ENCODE measurements at places on chromosomes 5 and 9.

DNA sequence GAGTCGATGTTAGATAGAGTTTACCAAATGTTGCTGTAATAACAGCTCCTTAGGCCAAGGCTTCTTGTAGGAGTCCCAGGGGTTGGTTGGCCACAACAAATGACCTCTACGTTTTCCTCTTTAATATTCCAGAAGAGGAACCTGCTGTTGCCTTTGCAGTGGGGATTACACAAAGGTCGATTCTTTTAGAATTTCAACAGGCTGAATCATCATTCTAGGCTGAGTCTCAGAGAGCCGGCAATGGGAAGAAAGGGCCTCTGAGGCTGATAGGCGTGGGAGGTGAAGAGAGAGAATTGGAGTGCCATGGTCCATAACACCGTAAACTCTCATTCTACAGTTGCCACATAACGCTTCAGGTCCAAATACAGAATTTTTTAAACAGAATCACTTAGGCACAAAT lies 405.9 kb upstream of the DAP start:
- DNase-seq = no peak

GRCh38 chr5:177483042-177483441 lies 9.6 kb upstream of the DBN1 start:
- DNase-seq = no peak

DNA sequence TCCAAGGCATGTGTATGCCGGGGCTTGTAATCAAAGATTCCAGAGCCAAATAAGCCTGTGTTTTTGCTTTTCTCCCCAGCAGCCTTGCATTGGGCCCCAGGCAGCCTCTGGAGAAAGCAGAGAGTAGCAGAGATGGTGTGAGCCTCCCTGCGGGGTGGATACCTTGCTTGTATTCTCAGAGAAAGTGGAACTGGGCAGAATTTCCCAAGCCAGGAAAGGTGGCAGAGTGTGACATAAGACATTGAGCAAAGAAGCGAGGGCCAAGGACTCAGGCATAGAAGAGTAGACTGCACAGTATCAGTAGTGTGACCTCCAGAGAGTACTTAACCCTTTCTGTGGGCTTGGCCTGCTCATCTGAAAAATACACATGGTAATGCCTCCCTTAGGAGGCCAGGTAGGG lies 1.6 kb upstream of the GSN start:
- no peak for DNase-seq

- DNase-seq = no peak
Observed at GRCh38 chr9:137325124-137325523, 23.1 kb upstream of the NRARP start.

DNA sequence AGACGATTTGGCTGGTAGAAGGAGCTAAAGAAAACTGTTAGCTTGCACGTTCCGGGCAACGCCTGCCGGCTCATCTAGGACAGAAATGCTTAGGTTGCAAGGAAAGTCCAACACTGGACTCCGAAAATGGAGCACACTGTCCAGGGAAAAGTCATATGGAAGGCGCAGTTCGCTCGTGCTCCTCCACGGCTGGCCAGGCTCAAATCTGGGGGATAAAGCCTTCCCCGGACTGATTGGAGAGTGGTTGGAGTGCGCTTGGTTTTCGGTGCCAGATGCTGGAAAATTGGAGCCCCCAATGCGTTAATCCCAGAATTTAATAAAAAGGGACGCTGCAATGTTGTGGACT lies 955 bp downstream of the CDH6 start:
- no peak for DNase-seq

GRCh38 chr5:144945503-144945902 lies 774.8 kb downstream of the KCTD16 start:
- no peak for DNase-seq

- DNase-seq = no peak
Observed at GRCh38 chr5:13627673-13628454, 316.6 kb downstream of the DNAH5 start.

DNA sequence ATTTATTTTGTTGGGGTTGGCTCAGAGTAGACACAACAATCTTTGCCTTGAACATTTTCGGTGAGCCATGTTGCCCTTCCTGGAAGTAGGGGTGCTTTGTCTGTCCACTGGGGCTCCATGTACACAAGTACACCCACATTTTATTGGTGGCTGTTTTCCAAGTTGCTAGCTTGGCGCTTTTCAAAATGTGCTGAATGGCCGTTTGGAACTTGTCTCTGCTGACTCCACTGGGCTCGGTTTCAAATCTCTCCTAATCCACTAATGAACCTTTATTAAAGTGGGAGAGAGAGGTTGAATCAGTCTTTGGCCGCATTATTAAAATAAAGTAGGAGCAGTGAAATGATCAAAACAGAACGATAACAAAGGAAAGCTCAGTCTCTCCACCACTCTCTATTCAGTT lies 64.6 kb upstream of the TAF11L2 start:
- DNase-seq = no peak

DNA sequence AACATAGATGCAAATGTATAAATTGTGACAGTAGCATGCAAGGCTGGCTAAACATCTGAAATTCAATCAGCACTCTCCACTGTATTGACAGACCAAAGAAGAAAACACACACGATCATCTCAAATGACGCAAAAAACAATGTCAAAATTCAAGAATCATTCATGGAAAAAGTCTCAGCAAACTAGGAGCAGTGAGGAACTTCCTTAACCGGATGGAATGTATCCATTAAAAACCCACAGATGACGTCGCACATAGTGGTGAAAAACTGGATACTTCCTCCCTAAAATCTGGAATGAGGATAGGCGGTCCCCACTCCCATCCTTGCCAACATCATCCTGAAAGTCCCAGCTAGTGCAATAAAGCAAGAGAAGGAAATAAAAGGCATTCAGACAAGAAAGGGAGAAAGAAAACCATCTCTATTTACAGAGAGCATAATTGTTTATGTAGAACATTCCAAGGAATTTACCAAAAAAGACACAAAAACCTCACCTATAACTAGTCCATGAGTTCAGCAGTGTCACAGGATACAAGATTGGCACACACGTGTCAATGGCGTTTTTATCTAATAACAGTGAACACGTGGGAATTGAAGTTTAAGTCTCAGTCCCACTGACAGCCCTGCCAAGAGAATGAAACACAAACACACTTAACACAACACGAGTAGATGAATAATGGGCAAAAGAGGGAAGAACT lies 14.1 kb upstream of the CEP72 start:
- DNase-seq = no peak

DNA sequence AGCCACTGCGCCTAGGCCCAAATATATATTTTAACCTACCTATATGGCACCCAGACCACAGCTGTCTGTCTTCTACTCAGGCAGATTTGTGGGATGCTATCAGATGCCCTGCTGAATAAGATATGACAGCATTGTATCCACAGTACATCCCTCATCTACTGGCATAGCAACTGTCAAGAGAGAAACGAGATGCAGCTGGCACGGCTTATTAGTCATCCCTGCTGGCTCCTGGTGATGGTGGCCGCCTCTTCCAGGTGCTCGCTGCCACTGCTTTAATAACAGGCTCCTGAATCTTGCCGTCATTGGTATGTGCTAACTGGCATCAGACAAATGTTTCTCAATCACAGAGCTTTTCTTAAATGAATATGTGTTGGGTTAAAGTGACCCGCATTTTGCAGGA lies 34.0 kb downstream of the B4GALT1 start:
- no peak for DNase-seq

DNA sequence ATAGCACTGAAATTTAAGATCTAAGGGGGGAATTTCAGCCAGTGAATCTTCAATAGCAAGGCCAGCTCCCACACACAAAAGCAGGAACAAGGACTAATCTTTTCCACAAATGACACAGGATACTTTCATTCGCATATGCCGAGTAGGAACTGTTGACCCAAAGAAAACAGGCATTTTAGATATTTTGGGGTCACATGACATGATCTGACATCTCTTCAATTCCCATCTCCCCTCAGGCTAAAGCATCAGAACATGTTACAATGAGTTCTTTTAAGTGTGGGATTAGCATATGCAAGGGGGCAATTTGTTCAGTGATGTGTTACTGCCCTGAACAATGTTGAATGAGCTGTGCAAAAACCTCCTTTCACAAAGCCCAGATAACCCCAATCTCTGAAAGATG lies 68.2 kb downstream of the TLE1 start:
- DNase-seq = no peak

DNA sequence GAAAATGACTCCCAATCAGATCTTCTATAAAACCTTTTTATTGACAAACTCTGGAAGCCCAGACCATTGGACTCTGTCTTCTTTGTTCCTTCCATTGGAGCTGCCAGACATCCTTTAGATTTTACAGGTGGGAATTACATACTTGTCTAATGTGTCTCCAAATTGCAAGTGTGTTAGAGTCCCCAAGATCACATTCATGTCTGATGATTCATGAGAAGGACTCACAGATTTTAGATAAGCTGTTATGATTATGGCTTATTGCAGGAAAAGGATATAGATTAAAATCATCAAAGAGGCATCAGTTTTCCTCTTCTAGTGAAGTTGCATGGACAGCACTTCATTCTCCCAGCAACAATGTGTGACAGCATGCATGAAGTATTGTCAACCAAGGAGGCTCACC lies 70.4 kb downstream of the MUSK start:
- no peak for DNase-seq

- DNase-seq = no peak
Observed at GRCh38 chr5:39440958-39441624, 16.3 kb upstream of the DAB2 start.

DNA sequence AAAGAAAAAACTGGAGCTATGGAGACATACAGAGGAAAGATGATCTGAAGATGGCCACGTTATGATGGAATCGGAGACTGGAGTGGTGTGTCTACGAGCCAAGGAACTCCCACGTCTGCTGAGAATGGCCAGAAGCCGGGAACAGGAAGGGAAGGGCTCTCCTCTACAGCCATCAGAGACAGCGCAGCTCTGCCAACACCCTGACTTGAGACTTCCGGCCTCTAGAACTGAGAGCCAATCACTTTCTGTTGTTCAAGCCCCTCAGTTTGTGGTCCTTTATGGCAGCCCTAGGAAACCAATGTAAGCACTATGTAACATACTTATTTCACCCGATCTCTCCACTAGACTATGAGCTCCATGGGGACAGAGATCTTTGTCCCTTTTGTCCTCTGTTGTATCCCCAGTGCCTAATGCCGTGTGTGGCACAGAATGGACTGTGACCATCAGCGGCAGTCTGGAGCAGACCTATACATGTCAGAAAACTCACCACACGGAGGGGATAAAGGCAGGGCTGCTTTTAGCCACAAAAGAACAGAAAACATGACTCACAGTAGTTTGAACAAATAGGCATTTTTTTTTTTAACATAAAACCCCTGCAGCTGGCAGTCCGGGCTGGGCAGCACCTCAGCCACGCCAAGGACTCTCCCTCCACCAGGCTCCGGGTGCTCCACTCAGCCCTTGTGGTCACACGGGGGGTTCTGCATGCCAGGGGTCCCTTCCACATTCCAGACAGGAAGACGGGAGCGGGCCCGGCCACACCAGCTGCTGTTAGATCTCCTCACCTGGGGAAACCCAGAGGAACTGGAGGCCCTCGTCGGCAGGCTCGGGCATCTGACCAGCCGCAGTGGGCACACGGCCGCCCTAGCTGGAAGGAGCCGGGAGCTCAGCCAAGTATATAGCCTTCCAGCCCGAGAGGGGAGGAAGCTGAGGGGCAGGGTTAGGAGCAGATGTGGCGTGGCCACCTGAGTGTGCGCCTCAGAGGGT lies 16.1 kb upstream of the MXD3 start:
- DNase-seq = no peak

DNA sequence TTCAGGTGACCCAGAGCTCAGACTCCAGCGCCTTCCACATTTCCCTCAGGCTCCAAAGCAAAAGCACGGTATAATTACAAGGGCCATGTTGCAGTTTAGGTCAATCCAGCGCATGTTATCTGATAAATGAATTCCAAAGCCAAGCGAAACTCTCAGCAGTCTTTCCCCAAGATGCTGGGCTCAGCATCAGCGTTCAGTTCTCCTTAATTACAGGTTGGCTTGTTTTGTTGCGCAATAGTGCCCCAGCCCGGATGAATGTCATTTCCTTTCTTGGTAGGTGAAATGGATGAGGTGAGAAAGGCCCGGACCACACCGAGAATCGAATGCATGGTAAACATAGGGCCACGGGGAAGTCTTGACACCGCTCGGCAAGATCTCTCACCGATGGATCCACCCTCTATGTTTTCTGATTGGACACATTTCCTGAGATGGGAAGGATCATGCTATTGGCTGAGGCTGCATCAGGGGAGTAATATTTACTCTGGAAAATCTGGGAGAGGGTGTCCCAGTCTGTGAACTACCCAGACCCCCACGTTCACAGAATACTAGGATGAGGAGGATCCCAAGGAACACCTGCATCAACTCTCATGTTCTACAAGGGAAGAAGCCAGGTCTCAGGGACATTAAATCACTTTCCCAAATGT lies 221.2 kb upstream of the ANKRD55 start:
- no peak for DNase-seq

GRCh38 chr5:6712577-6713273 lies 507 bp upstream of the TENT4A start:
- DNase-seq = peak; percentile 97

- no peak for DNase-seq
Observed at GRCh38 chr5:156685481-156685880, 164.6 kb upstream of the PPP1R2B start.

GRCh38 chr5:123099514-123100151 lies 10.6 kb downstream of the PRDM6 start:
- DNase-seq = no peak

GRCh38 chr9:82346040-82346439 lies 357.5 kb downstream of the SPATA31D1 start:
- no peak for DNase-seq

DNA sequence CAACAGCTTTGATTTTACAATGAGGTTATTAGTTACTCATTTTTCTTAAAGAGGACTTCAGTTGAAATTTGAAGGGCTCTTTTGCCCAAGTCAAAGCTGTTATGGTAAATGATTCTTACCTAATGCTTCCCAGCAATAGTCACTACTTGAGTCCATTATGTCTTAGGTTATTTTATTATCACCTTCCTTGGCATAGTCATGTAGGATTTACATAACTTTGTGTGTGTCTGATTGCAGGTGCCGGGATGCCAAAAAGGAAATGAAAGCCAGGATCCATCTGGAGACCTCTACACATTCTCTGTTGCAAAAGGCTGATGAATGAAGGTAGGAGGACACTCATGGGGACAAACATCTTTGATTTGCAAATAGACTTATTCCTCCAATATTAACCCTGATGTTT lies 38.8 kb upstream of the PLPPR1 start:
- DNase-seq = no peak

DNA sequence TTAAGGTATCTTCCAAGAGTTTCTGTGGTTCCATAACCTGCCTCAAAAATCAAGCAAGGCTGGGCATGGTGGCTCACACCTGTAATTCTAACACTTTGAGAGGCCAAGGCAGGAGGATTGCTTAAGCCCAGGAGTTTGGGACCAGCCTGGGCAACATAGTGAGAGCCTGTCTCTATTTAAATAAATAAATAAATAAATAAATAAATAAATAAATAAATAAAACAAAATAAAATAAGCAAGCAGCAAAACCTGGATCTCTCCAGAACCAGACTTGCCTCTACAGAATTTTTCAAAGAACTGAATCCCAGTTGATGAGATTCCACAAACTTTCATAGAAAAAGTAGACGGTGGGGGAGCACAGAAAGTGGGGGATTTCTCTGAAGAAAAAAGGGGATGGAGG lies 12.3 kb downstream of the SERINC5 start:
- DNase-seq = no peak

GRCh38 chr9:104745852-104746251 lies 1.6 kb upstream of the NIPSNAP3A start:
- no peak for DNase-seq

GRCh38 chr5:115160975-115161475 lies 8.7 kb downstream of the TRIM36 start:
- DNase-seq = no peak

GRCh38 chr5:140710899-140711552 lies 10.8 kb downstream of the ZMAT2 start:
- peak; percentile 98 for DNase-seq
